ENCODE measurements at places on chromosomes 2 and 18.

DNA sequence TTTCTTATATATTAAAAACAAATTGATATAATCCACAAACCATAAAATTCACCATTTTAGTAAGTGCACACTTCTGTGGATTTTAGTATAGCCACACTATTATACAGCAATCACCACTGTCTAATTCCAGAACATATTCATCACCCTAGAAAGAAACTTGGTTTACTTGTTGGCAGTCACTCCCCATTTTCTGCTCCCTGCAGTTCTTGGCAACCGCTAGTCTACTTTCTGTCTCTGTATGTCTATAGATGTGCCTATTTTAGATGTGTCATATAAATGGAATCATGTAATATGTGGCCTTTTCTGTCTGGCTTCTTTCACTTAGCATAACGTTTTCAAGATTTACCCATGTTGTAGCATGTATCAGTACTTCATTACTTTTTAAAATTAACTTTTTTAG lies 5.7 kb downstream of the CKAP2L start:
- DNase-seq: no peak

DNA sequence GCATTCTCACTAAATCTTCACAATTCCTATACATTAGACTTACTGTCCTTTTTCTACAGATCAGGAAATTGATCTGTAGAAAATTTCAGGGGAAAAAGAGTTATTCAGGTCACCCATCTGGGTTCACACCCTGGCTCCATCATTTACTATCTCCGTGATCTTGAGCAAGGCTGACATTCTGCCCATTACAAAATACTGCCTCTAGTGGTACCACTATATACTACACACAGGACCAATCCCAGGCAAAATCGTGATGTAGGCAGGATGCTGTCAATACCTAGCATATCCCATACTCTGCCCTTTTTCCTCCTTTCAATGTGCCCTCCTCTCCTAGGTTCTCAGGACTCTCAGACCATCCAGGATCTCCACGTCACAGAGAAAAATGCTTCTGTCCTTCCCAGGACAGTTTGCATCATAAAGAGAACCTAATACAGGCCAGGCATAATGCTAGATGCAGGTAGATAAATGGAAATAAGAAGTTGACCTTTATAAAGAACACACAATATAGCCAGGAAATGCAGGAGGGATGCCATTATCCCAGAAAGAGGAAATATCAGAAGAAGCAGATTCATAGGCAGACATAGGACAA lies 101.9 kb downstream of the CDH20 start:
- peak; percentile 10 for DNase-seq

- DNase-seq: peak; percentile 14
Measured at GRCh38 chr2:206164261-206164862, 4.7 kb downstream of the EEF1B2 start.

DNA sequence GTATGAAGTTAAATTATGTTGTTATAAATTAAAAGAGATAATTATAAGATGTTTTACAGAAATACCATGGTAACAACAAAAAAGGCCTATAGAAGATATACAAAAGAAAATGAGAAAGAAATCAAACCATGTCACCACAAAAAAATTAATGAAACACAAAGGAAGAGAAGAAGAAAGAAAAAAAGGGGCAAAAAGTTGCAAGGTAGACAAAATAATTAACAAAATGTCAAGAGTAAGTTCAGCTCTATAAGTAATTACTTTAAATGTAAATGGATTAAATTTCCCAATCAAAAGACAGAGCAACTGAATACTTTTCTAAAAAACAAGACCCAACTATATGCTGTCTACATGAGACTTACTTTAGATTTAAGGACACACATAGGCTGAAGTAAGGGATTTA lies 378.4 kb upstream of the FSHR start:
- no peak for DNase-seq

GRCh38 chr18:801137-801536 lies 10.9 kb downstream of the YES1 start:
- no peak for DNase-seq

GRCh38 chr18:3409811-3410210 lies 40.2 kb upstream of the TGIF1 start:
- no peak for DNase-seq

GRCh38 chr2:85838181-85838580 lies 50.6 kb downstream of the ST3GAL5 start:
- no peak for DNase-seq

DNA sequence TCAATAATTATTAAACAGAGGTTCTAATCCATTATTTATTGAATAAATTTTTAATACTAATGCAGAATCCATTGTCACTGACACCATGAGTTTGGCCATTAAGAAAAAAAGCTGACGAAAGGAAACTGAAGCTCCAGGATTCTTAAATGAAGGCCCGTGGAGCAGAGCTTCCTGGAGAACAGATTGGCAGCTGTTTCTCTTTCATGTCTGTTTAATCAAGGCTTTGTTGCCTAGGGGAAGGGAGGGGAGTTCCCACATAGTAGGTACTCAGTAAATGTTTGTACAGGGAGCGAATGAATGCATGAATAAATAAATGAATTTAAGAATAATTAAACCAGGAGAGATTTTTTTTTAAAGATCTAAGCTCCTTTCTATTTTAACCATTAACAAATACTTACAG lies 315.1 kb upstream of the KLHL29 start:
- DNase-seq: no peak

DNA sequence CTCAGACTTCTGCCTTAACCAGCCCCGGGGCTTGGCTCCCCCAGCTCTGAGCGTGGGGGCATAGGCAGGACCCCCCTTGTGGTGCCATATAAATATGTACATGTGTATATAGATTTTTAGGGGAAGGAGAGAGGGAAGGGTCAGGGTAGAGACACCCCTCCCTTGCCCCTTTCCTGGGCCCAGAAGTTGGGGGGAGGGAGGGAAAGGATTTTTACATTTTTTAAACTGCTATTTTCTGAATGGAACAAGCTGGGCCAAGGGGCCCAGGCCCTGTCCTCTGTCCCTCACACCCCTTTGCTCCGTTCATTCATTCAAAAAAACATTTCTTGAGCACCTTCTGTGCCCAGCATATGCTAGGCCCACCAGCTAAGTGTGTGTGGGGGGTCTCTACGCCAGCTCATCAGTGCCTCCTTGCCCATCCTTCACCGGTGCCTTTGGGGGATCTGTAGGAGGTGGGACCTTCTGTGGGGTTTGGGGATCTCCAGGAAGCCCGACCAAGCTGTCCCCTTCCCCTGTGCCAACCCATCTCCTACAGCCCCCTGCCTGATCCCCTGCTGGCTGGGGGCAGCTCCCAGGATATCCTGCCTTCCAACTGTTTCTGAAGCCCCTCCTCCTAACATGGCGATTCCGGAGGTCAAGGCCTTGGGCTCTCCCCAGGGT lies 5.5 kb downstream of the CTDSP1 start:
- no peak for DNase-seq

- DNase-seq: no peak
Measured at GRCh38 chr2:72155151-72155550, 7.5 kb upstream of the CYP26B1 start.

DNA sequence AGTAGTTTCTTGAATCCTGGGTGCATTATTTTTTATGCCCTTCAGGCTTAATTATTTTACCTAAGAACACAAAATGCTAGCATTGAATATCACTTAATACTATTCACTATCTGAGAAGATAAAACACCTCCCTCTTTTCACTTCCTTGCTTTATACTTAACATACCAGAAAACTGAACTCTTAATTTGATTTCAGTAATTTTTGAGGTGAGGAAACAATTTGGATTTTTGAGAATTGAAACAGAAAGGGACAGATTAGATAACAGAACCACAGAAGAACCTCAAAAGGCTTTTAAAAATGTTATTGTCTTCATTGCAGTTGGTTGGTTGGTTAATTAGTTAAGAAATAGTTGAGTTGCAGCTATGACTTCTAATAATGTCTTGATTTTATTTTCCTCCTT lies 69.5 kb downstream of the GPD2 start:
- DNase-seq: no peak

GRCh38 chr2:54895730-54896129 lies 154.5 kb downstream of the RTN4 start:
- DNase-seq: no peak

All from NCI-H1105 treated with DMSO at 0.1 percent for 48 hours (cell line).